Skin of body (tissue), 3 donors: ENCODE measurements at places on chromosomes 13 and 19.

- peak; percentile 7 for DNase-seq
These were observed 14.2 kb downstream of the ONECUT3 start for GRCh38 chr19:1767464-1767933.

- no peak for DNase-seq
These were observed 28.0 kb downstream of the GGACT start for GRCh38 chr13:100560498-100561157.

- no peak for DNase-seq
These were observed 53.0 kb upstream of the PCCA start for GRCh38 chr13:100035936-100036335.

DNA sequence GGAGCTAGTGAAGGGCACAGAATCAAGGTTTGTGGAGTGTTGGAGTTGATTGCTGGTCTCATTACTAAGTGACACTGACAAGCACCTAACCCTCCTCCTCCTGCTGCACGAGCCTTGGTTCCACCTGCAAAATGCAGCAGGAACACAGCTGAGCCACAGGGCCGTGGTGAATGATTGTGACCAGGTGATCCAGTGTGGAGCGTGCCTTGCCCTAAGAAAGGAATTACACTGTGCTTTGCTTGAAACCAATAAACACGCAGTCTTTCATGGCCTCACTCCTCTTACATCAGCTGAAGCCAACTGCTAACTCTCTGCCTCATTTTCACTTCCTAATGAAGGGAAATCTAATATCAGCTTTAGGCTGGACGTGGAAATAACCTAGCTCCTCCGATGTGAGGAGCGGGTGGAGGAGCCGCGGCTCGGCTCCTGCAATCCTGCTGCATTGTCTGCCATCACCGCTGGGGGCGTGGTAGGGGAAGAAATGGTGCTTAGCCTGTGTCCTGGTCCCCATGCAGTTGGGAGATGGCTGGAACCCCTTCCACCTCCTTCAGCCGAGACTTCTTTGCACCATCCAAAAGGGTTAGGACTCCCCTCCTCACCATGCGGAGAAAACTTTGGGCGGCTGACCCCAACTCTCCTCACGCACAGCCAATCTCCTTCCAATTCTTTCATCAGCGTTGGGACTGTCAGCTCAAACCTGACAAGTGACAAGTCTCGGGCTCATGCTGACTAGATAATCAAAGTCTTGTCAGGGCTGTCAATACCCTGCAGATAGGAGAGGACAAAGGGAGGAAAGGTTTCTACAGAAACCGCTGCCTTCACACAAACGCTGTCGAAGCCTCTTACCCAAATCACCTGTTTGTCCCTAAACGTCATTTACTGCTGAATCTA, 427.9 kb downstream of the ZNF536 start:
- no peak for DNase-seq

DNA sequence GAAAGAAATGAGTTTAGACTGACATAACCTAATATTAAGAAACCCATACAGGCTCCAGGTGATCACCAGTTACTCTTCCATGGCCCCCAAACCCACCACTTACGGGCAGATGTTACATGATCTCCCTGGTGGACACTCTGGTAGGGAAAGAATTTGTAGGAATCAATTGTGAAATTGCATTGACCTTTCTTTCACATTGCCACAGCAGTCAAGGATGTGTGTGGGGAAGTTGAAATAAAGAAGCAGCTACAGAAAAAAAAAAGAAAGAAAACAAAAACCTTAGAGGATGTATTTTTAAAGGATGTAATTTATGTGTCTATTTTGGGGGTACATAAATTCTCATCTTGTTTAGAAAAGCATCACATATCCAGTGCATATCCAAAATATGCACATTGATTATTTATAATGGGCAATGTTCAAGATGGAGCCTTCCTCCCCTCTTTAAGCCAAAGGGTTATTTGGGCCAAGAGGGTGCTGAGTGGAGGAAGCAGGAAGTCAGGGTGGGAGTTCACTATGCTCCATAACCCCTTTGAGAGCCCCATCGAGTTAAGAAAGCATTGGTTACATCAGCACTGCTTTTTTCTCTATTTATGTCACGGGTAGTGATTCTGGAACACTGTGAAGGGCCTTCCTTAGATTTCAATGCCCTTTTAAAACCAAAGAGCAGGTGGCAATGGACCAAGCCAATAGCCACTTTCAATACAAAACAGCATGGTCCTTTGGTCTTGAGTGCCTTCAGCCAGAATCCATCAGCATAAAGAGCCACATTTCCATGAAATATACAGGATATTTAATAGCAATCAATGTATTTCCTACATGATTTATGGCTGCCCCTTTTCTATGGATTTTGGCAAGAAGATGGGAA, 169.6 kb downstream of the LACC1 start:
- no peak for DNase-seq

DNA sequence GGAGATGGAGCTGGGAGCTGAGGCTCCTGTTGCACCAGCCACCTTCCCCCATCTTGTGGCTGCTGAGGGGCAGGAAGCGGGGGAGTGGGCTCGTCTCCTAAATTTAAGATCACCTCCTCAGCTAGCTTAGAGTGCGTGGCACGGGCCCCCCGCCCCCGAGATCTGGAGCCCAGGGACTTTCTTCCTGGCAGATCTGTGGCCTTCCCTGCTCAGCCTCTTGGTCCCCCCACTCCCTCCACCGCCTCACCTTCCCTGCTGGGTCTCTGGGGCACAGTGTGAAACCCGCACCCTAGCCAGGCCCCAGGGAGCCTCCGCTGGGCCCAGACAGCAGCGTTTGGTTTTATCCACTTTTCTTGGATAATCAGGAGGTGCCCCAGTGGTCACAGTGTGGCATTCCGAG, 35.9 kb downstream of the MAU2 start:
- DNase-seq: no peak

DNA sequence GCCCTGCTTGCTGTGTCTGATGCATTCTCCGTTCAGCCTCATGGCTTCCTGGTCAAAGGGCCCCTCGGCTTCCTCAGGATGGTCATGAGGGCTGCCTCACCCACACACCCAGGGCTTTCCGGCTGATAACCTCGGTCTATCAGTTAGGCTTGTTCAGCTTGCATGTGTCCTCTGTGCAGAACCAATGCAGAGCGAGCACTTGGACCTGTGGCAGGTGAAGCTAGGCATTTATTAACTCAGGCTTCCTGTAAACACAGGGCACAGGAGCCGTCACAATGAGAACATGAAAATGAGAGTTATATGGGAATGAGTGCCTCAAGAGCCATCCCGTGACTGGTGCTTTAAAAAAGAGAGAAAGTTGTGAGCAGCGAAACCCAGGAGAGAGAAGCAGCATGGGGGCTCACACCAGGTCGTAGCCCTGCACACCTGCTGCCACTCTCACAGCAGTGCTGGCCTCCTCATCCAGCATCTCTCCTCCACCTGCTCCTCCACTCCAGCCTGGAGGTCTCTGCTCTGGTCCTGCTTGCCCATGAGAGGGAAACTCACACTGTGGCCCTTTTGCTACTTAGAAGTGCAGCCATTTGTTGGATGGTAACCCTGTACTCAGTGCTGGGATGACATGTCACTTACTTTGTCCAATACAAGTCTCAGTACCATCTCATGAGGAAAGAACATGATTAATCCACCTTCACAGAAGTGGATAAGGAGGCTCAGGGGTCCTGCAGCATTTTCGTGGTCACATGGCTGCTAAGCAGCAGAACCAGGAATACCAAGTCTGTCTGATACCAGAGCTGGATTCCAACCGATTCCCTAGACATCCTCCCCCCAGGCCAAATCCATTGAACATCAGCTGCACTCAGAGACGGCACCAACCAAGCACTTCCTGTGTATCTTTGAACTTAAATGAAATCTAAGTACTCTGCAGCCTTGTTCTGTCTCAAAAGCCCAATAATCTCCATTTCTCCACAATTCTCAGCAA, 50.5 kb upstream of the IRS2 start:
- DNase-seq: no peak

GRCh38 chr13:98386637-98387036, 190.3 kb downstream of the STK24 start:
- no peak for DNase-seq

GRCh38 chr19:34135054-34135800, 37.1 kb upstream of the LSM14A start:
- DNase-seq: no peak

DNA sequence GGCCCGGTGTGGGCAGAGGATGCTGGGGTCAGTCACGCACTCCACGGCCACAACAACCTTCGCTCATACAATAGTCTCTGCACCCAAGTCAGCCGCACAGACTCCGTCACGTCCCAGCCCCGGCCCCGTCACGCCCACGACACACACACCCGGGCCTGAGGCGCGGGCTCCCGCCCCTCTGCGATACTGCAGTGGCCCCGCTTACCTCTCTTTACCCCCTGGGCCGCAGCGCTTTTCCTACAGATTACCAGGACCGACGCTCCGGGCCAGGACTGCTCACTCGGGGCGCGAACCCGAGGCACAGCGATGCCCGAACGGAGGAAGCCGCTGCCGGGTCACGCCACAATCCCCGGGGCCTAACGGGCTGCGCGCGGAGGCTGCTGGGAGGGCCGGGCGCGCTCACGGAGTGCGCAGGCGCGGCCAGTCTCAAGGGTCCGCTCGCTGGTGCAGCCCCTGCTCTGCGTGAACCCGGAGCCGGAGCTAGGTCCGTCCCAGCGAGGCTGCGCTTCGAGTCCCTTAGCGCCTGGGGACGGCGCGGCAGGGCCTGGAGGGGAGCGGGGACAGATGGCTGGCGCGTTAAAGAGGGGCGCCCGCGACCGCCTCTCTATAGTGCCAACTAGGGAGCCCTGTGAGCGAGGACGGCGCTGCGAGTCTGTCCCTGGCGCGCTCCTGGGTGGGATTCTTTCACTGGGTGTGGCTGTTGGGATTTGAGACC, at the start of gene ZFP82:
ZFP82 (minus strand) TSS at position 358 of the 715 bp plus-strand sequence. CDS start 8,855 bp downstream, outside the sequence.
- DNase-seq: peak; percentile 81

- no peak for DNase-seq
These were observed 927 bp upstream of the SDHAF1 start for GRCh38 chr19:35993923-35994598.

DNA sequence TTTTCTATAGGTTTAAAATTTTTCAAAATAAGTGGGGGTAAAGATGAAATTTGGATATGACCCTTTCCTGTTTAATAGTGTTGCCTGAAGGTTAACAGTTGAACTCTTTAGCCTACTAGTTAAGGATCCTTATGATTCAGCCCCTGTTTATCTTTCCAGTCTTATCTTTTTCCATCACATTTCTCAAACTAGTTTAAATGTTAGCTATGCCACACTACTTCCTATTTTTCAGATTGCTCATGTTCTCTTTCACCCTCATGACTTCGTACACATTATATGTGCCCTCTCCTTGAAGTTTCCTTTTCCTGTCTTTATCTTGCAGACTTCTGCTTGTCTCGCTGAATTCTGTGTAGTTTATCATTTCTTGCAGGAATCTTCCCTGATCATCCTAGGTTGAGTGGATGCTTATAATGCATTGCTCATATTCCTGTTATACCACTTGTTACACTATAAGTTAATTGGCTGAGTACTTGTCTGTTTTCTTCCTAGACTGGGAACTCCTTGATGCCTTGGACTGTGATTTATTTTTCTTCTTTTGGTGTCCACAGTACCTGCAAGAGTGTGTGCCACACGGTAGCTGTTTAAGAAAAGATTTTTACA, 86.7 kb downstream of the FNDC3A start:
- DNase-seq: peak; percentile 1

- DNase-seq: no peak
These were observed 178.8 kb upstream of the RFC3 start for GRCh38 chr13:33639158-33639557.

- DNase-seq: no peak
These were observed 231.3 kb downstream of the SLITRK6 start for GRCh38 chr13:85567909-85568308.

DNA sequence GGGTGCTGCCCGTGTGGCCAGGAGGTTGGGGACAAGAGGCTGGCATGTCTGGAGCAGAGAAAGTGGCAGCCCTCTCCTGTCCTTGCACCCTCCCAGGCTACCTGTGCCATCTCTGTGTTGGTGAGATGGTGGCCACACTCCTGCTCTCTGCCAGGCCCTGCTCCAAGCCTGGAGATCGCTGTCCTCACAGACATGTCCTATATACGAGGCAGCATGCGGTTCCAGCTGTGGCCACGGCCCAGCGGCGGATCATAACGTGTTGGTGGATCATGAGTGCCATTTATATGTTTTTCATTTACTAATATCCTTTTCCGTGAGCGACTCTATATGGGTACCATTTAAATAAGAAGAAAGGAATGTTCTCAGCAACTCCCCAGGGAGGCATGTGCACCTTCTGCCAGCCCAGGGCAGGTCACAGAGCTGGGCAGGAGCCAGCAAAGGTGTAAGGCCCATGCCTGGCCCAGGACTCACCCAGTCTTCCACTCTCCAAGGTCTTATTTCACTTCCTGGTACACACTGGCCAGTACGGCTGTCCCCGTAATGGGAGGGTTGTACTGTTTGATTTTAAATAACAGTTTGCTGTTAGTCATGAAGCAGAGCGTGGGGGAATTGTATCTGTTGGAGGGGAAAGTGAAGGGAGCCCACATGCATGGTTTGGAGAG, 47.2 kb upstream of the LDLR start:
- no peak for DNase-seq

GRCh38 chr13:76516013-76516412, 370.2 kb downstream of the KCTD12 start:
- DNase-seq: no peak

- DNase-seq: no peak
These were observed 899 bp downstream of the GIPC3 start for GRCh38 chr19:3586127-3586626.

GRCh38 chr19:15390814-15391213, 11.2 kb upstream of the AKAP8 start:
- no peak for DNase-seq

- no peak for DNase-seq
These were observed 74.4 kb upstream of the ZNF599 start for GRCh38 chr19:34847393-34847792.

DNA sequence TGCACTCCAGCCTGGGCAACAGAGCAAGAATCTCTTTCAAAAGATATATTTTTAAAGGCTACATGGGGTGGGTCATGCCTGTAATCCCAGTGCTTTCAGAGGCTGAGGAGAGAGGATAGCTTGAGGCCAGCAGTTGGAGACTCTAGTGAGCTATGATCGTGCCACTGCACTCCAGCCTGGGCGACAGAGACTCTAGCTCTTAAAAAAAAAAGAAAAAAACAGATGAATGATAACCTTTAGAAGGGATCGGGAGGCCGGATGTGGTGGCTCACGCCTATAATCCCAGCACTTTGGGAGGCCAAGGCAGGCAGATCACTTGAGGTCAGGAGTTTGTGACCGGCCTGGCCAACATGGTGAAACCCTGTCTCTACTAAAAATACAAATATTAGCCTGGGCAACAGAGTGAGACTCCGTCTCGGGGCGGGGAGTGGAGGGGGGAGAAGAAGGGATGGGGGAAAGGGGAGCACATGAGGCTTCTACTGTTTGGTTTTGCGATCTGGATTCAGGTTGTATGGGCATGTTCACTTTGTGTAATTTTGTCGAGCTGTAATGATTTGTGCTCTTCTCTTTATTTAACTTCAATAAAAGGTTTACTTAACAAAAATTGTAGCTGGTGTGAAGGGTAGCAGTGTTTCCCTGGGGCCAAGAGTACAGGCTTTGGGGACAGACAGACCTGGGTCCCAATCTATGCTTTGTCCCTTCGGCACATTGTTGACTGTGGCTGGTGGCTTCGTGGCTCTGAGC, 1.1 kb upstream of the PSMC4 start:
- DNase-seq: no peak

- peak; percentile 63 for DNase-seq
These were observed 12.9 kb downstream of the SPC24 start for GRCh38 chr19:11142528-11143171.
